ENCODE measurements at places on chromosomes 1 and 21.
A peak's percentile ranks its signal among the peaks of the same experiment; 100 is the strongest.

GRCh38 chr1:57707631-57708030 is 283.8 kb upstream of the DAB1 start:
- no peak for DNase-seq

DNA sequence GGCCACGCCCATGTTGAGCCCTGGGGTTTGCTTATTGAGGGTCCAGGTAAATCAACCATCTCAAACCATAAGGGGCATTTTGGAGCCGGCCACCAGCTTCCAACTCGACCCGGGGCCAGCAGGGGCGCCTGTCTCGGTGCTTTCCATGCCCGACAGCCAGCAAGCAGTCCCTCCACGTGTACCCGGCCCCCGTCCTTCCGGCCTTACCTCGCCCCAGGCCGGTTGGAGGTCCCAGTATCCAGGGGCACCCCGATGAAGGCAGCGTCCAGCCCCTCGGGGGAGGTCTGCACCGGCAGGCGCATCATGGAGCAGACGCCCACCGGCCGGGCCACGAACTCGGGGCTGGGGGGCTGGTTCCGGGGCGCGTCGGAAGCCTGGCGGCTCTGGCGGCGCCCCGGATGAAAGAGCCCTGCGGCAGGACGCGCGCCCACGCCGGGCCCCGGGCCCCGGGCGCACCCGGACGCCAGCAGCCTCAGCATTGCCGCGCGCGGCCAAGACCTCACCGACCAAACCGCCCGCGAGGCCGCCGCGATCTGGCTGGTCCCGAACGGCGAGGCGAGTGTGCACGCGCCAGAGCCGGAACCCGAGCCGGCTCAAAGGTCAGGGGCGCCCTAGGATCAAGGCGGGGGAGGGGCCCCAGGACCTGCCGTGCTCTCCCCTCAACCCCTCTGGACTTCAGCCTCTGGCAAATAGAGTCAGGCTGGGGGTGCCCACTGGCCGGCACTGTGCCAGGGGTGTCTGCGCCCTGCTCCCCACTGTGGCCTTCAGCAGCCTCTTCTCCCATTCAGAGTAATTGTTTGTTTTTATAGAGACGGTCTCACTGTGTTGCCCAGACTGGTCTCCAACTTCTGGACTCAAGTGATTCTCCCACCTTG is at the start of gene AGMAT:
AGMAT (minus strand) TSS at position 563 of the 875 bp plus-strand sequence; CDS start at position 479, 84 bp downstream.
- peak; percentile 24 for DNase-seq

DNA sequence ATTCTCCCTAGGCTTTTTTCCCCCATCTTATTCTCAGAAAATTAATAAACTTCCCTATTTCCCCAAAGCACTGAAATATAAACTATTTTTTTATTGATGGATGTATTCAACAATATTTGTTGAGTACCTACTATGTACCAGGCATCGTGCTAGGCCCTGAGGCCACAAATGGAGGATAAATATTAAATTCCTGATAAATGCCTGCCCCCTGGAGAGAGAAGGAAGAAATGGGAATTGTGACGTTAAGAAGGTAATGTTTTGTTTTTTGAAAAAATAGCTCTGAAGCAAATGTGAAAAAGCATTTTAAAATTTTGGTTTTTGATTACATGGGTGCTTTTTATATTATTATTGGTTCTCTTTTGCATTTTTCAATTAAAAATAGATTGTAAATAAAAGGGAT is 60.5 kb upstream of the DPT start:
- no peak for DNase-seq

- no peak for DNase-seq
Observed at GRCh38 chr1:220681220-220681880, 8.8 kb upstream of the C1orf115 start.

DNA sequence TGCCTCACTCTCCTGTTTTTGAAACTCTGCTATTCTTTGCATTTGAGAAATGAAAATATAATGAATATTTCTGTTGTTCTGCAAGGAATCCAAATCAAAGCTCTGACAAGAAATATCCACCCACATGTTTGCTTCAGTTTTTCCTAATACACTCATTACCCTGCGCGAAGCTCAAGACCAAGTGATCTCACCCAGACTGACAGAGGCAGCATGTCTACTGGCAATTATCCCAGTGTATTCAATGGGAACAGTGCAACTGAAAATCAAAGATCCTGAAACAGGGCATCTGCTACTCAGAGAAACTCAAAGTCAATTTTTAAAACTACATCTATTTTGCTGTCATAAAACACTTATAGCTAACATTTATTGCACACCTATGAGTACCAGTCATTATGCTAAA is 321.0 kb upstream of the LRRC7 start:
- no peak for DNase-seq

DNA sequence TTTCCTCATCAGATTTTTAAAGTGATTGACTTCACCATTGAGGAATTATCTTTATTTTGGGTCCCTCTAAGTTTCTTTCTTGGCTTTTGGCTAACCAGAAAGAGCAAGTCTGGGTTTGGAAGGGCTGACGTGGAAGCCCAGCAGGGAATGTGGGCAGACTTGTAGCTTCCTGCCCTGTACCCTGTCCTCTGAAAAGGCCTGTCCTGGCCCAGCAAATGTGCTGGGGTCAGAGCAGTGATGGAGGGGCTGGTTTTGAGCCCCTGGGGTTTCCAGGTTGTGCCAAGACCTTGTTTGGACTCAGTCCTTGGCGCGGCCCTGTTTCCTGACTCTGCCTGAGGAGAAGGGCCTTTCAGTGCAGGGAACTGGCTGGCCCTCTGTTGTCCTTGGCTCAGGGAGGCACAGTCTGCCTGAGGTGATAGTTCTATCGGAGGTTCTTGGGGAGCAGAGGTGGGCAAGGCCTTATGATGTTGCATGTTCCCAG is 72.1 kb downstream of the UCK2 start:
- DNase-seq = no peak

GRCh38 chr1:177780096-177780700 is 189.7 kb downstream of the SEC16B start:
- no peak for DNase-seq

GRCh38 chr1:201982082-201982622 is 296 bp upstream of the RNPEP start:
- DNase-seq = peak; percentile 46

DNA sequence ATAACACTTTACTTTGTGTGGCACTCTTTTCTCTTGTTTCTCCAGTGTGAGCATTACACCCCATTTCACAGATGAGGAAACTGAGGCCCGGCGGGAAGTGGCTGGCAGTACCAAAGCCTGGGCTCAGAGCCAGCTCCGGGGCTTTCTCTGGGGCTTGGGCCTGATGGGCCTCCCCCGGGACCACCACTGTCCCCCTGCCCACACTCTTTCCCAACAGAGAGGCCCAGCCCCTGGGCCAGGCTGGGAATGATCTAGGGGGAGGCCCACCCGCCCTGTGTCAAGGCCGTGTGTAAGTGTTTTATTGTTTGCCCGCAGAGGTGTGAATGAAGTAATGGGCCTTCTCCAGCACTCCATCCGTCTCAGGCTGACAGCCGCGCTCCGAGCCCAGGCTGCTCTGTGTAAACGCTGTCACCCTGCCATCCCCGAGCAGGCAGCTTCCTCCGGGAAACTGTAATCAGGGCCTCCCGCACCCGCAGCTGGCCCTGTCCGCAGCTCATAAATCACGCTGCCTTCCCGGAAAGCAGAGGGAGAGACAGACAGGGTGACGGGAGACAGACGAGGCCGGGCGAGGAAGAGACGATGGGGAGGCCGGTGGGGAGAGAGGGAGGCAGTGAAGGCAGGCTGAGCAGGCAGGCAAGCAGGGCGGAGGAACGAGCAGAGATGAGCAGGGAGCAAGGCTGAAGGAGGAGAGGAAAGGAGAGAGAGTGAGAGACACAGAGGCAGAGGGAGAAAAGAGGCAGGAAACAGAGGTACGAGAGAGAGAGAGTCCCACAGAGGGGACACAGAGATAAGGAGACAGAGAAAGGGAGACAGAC is 109.7 kb upstream of the ZBTB40 start:
- DNase-seq = no peak

GRCh38 chr1:201461645-201462441 is 7.1 kb downstream of the PHLDA3 start:
- DNase-seq = no peak

- no peak for DNase-seq
Observed at GRCh38 chr1:7116001-7116400, 330.7 kb downstream of the CAMTA1 start.

DNA sequence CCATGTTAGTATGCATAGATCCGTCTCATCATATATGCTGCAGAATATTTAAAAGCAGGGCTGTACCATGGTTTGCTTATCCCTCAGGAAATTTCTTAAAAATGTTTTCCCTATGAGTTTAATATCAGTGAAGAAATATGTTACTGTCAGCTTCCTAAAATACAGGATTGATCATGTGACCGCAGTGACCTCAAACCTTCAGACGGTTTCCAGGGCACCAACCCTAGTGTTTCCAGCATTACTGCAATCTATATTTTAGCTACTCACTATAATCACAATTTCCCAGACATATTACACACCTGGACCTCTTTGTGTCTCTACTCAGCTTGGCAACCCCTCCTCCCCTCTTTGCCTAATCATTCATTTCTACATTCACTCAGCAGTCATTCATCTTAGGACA is 7.7 kb upstream of the SDHB start:
- DNase-seq = no peak

- no peak for DNase-seq
Observed at GRCh38 chr1:44333376-44333775, 21.7 kb downstream of the ERI3 start.

- DNase-seq = no peak
Observed at GRCh38 chr1:62006690-62007089, 188.0 kb upstream of the L1TD1 start.

All from stimulated activated CD8-positive, alpha-beta memory T cell treated with anti-CD3 and anti-CD28 coated beads, Interleukin-15, amount 100 ng/mL, for 1 hour (primary cell).